ENCODE measurements at places on chromosomes 4 and X.

- DNase-seq: no peak
These were observed 27.1 kb upstream of the HGFAC start for GRCh38 chr4:3414421-3415279.

DNA sequence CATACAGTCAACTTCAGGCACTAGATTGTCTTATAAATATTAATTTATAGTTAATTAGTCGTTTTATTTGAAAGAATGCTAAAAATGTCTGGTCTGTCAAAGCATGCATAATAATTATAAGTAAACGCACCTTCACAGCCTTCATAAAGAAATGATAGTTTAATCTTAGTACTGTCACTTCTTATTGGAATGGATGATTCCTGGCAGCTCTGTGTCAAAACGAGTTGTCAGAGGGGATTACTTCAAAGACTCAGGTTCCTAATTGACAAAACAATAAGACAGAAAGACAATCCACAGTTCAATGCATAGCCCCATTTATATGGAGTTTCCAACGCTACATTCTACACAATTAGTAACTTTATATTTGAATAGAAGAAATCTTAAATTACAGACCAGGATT, 461.3 kb upstream of the TECRL start:
- no peak for DNase-seq

DNA sequence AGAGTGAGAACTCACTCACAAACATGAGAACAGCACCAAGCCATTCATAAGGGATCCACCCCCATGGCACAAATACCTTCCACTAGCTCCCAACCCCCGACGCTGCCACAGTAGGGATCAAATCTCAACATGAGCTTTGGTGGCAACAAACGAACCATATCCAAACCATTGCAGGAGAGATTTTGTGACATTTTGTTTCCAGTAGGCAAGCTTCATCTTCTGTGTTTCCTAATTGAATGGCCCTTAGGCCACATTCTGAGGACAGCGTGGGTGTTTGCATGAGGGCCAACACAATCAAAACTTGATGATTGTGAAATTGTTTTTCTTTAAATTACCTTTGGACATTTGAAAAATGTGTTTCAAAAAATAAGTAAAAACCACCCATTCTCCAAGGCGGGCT, 102.6 kb upstream of the LNX1 start:
- no peak for DNase-seq

GRCh38 chrX:13341491-13342101, 21.7 kb upstream of the ATXN3L start:
- no peak for DNase-seq

- DNase-seq: no peak
These were observed 860.1 kb upstream of the INTU start for GRCh38 chr4:126772662-126773061.

GRCh38 chr4:187883049-187883448, 112.5 kb upstream of the ZFP42 start:
- DNase-seq: no peak

DNA sequence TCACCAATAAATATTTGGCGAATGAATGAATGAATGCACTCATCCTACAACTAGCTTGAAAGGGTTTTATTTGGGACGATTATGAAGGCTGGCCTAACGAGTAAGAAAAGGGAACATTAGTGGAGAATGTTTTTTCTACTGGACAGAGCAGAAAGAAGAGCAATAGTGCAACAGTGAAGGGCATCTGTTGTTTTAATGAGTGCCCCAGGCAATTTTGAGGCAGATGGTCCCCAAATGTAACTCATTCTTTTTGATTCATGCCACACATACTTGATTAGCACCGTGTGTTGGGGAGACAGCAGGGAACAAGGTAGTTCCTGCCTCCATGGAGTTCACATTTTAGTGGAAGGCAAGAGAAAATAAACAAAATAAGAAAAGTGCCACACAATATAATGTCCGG, 22.7 kb upstream of the INTS6L start:
- no peak for DNase-seq

DNA sequence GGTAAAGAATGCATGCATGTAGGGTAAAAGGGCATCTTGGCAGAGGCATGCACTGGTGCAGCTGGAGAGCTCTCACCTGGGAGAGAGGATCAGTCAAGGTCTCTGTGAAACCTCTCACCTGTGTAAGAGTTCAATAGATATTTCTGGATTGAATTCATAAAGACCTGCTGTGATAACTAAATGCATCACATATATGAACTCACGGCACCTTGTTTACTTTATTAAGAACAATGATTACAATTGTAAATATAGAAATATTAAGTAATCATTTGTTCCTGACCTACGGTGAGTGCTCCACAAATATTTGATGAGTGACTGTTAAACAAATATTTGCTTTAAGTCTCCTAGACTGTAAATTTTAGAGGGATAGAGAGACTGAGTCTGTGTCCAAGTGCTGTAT, 85.9 kb upstream of the PAQR3 start:
- DNase-seq: no peak

DNA sequence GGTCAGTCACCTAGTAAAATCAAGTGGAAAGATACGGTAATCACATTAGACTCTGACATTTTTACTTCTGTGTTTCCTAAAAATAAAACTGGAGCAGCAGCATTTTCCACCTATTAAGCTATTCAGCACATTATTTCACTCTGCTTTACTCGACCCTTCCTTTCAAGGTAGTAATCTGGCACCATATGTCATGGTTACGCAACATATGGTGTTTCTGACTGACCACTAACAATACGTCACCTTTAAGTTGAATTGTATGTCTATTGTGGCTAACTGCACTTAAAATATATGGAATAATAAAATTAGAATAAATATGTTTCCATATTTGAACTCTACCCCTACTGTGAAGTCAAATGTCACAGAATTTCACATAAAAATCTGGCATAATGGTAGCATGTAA, 168.8 kb downstream of the CDS1 start:
- no peak for DNase-seq

GRCh38 chr4:768995-769394, 56.9 kb downstream of the CPLX1 start:
- DNase-seq: no peak

DNA sequence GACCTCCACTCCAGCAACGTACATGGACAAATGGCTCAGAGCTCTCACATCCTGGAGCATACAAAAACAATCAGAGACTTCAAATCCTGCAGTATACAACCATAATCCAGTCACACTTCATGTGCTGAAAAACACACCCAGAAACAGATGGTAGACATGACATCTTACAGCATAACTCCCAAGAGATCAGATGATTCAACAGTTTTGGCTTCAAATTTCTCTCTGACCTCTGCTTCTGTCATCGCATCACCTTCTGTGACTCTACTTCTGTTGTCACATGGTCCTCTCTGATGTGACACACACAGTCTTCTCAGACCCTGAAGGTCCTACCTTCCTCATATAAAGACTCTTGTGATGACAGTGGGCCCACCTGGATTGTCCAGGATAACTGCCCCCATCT, 18.5 kb downstream of the SUV39H1 start:
- DNase-seq: no peak

GRCh38 chr4:15186149-15186548, 183.9 kb downstream of the CPEB2 start:
- peak; percentile 4 for DNase-seq

DNA sequence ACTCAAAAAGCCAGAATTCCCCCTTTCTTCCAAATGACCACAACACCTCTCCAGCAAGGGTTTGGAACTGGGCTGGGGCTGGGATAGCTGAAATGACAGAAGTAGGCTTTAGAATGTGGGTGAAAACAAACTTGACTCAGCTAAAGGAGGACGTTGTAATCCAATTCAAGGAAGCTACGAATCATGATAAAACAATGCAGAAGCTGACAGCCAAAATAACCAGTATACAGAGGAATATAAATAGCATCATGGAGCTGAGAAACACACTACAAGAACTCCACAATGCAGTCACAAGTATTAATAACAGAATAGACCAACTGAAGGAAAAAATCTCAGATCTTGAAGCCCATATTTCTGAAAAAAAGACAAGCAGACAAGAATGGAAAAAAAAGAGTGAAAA, 95.8 kb upstream of the TET2 start:
- no peak for DNase-seq

DNA sequence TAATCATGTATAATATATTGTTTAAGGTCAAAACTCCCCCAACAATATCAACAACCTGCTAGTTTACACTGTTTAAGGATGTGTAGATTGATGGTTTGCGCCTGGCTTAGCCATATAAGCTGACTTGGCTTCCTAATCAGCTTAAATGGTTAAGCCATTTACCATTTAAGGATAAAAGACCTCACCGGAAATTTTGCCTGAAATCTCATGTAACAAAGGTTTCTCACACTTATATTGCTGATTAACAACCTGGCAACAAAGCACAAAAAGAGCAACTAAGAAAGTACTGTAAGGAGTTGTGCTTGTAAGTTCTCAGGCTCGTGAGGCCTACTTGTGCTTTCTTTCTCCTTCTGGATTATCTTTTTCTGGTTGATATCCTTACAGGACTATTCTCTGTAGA, 485.2 kb downstream of the GABRG1 start:
- DNase-seq: no peak

DNA sequence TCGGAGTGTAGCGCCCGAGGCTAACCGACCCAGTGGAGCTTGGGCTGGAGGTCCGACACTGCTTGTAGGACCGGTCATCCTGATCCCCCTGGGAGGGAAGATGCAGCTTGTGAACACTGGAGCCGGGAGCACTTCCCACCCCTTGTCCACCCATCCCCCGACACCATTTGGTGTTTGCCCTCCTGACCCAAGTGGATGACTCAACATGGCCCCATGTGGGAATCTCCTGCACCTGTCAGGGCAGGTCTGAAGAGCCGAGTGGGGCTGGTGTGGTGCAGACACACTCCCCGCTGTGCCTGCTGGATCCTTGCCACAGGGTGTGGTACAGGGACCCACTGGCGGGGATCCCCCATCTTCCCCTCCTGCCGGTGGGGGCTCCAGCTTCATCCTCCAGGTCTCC, 90.0 kb upstream of the AFAP1 start:
- no peak for DNase-seq

DNA sequence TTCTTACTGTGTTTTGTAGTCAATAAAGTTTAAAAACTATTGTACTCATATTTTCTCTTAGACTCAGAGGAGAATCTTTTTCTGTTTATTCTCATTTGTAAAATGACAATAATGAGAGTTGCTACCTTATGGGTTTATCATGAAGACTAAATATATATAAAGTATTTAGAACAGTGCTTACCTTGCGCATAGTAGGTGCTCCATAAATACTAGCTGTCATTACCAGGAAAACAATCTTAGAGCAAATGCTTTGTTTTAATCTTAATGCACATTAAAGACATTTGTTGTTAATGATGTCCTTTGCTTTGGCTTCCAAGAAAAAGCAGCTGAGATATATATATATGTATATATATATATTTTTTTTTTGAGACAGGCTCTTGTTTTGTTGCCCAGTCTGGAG, 44.9 kb downstream of the FIP1L1 start:
- DNase-seq: no peak

DNA sequence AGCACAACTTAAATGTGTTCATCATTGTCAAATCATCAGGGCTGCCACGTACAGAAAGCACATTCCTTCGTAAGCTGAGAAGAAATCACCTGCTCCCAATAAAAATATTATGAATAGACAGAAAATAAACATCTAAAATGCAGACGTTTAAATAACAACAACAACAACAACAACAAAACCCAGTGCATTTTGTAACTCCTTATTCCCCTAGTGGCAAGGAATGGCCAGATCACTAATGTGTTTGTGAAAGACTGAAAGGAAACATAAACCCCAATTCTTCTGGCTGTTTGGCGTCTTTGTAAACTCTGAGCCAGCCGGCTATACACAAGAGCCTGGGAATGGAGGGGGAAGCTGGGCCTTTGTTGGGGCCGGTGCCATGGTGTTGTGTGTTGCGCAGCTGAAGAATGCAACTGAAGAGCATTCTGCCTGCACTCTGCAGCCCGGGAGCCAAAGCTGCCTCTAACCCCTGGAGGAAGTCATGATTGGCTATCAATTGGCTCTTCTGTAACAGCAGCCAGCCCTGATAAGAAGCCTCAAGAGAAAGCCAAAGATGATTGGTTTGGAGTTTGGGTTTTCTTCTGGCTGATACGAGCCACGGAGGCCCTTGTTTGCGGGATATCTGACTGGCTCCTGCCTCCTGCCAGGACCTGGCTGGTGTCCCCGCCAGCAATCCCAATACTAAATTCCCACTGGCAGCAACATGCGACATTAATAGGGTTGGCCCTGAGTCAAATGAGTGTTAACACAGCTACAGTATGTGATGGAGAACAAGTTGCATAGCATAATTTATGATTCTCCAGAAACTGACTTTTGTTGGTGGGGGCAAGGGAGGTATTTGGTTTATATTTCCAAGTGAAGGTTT, 89.7 kb upstream of the TFDP3 start:
- DNase-seq: no peak

DNA sequence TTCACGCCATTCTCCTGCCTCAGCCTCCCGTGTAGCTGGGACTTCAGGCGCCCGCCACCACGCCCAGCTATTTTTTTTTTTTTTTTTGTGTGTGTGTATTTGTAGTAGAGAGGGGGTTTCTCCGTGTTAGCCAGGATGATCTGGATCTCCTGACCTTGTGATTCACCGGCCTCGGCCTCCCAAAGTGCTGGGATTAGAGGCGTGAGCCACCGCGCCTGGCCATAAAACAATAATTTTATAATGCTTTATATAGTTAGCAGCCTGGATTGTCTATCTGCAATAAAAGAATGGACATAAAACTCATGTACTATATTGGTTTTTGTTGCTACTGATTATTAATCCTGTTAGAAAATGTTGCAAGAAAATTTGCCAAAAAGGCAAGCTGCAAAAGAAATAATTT, 195.9 kb upstream of the BANK1 start:
- no peak for DNase-seq

GRCh38 chr4:80173841-80174240, 23.5 kb upstream of the PRDM8 start:
- DNase-seq: peak; percentile 7

GRCh38 chrX:74251006-74251930, 52.7 kb upstream of the ZCCHC13 start:
- DNase-seq: no peak

DNA sequence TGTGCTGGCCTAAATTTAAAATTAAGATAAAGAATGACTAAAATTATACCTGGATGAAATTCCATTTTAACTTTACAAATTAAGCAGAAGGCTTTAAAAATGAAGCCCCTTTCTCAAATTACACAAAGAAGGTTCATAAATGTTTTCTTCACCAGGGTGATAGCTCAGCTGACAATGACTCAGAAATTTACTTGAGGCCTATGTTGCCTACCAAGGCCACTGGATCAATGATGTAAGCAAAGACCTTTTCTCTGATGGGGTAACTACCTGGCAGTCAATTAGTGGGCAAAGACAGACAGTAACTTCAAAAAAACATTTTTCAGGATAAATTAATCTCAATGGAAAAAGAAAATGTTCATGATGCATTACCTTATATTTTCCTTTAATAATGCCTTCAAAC, 23.9 kb upstream of the GPR34 start:
- no peak for DNase-seq

- DNase-seq: no peak
These were observed 500.0 kb downstream of the SPRY1 start for GRCh38 chr4:123896446-123897071.
